NCI-H510A treated with DMSO at 0.1 percent for 48 hours (cell line): ENCODE measurements at places on chromosomes 12 and 14.

DNA sequence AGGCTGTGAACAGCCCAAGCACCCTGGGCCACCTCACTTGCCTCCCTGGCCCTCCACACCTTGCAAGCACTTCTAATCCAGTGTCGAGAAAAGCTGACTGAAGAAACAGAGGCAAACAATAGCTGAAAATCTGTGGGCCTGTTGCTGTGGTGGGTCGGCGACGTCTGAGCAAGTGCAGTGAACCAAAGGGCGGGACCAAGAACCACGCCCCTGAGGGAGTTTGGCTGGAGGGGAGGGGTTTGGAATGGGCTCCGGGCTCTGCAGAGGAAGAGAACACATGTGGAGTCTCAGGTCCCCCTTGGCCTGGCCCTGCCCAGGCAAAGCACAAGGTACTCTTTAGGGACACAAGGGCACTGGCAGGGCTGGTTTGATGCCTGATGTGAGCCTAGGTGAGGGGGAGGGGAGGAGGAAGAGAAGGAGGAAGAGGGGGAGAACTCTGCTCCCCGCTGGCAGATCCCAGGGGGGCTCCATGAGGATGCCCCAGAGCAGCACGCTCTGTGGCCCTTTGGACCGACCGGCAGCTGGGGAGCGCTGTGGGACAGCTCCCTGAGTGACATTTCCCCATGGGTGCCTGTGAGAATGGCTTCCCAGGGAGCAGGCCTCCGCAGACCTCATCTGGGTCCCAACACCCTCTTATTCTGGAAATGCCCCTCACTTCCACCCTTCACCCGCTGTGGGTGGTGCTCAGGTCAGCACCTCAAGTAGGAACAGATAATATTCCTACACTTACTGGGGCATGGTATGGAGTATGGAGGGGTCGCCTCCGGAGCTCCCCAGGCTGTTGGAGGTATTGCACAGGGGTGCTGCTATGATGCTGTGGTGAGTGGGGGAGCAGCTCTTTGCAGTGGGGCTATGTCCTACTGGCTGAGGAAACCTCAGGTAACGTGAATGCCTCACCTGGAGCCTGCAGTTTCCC, 85.5 kb downstream of the CPSF2 start:
- DNase-seq, result no peak

- DNase-seq, result no peak
Measured at GRCh38 chr12:71688961-71689570, 3.2 kb downstream of the TMEM19 start.

- no peak for DNase-seq
Measured at GRCh38 chr14:74586681-74587362, 25.2 kb downstream of the LTBP2 start.

- no peak for DNase-seq
Measured at GRCh38 chr12:28180786-28181185, 9.5 kb upstream of the CCDC91 start.

DNA sequence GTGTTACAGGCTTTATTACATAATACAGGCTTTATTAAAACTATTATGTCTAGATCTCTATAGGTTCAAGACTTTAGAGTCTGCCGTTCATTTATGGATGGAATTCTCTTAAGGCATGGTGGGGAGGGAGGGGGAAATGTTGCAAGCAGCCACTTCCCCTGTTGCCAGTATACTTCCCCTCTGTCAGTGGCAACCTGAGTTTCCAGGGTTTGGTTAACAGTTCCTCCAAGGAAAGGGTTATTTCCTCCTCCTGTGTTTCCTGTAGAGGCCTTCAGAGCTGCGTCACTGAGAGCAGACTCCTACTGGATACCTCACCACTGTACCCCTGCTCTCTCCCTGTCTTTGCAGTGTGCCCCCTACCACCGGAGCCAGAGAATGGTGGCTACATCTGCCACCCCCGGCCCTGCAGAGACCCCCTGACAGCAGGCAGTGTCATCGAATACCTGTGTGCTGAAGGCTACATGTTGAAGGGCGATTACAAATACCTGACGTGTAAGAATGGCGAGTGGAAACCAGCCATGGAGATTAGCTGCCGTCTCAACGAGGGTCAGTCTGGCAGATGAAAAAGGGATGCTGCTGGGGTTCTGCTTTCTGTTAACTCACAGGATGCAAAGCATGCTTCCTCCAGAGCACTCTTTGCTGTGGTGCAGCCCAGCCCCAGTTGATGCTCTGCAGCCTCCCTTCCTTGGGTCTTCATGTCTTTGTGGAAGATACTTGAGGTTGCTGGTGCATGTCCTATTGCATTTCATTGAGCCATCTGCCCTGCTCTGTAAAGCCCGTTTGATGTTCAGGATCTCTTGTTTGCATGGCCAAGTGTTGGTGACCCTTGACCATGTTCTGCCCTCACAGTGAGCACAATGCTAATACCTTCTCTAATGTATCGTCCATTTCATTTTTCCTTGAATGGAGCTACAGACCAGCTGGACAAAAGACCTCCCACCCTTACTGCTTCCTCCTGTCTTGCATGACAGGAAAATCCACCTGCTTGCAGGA, 63.6 kb upstream of the SRSF5 start:
- no peak for DNase-seq

- DNase-seq, result no peak
Measured at GRCh38 chr12:70985850-70986249, 65.3 kb upstream of the PTPRR start.

DNA sequence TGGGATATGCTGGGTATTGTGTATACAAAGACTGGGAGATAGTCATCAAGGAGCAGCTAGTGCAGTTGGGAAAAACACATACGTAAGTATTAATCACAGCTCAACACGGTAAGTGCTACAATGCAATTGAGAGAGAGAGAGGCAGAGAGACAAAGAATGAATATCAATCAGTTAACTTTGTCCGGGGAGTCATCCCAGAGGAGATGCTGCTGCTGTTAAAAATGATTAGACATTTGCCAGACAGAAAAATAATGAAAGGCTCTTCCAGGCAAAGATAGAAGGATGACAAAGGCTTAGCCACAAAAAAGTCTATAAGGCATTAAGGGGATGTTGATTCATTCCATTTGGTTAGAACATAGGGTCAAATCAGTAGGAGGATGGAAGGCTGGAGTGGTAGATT, 45.1 kb downstream of the AKAP6 start:
- DNase-seq, result no peak
